IMR-90 (cell line): ENCODE measurements at places on chromosomes 6 and 20. TPM values are rescaled to one million over a fixed set of nuclear protein-coding genes. Genes with fewer than 3 reads are reported as not detected.

The DBNDD2 gene
- 1.1 and 1.3 TPM in 2 replicates for total RNA-seq

The AHI1 gene
- 19.4 and 25.0 TPM in 2 replicates for total RNA-seq

The AVP gene
- total RNA-seq, result not detected in 2 replicates

The TINAG gene
- total RNA-seq, result not detected in 2 replicates

The PSORS1C2 gene
- not detected in 2 replicates for total RNA-seq

The C6orf58 gene
- not detected in 2 replicates for total RNA-seq

The MAFB gene
- not detected in 2 replicates for total RNA-seq

The ROMO1 gene
- total RNA-seq, result 223 and 397 TPM in 2 replicates

The POU5F1 gene
- not detected in 2 replicates for total RNA-seq

The CST7 gene
- total RNA-seq, result not detected in 2 replicates

The SLC24A3 gene
- not detected in 2 replicates for total RNA-seq
